ENCODE measurements at places on chromosomes 1 and 21. TPM values are rescaled to one million over a fixed set of nuclear protein-coding genes. Genes with fewer than 3 reads are reported as not detected.

Gene OR2T33
- total RNA-seq, result not detected

Gene ZYG11B
- total RNA-seq, result 28.5 TPM

Gene PLA2G4A
- 32.4 TPM for total RNA-seq

Gene UBE2U
- not detected for total RNA-seq

Gene MRAP
- 0.34 TPM for total RNA-seq

Gene LIPI
- total RNA-seq, result not detected

Gene SORT1
- total RNA-seq, result 1.2 TPM

Gene APOBEC4
- not detected for total RNA-seq

Gene CLCA2
- total RNA-seq, result 2.0 TPM

Gene TCP10L
- 0.32 TPM for total RNA-seq

Gene ADGRL2
- total RNA-seq, result 81.5 TPM

Data from bronchial smooth muscle cell (primary cell).